ACHN (cell line): ENCODE measurements at places on chromosomes 1 and 21.
A peak's percentile ranks its signal among the peaks of the same experiment; 100 is the strongest.

DNA sequence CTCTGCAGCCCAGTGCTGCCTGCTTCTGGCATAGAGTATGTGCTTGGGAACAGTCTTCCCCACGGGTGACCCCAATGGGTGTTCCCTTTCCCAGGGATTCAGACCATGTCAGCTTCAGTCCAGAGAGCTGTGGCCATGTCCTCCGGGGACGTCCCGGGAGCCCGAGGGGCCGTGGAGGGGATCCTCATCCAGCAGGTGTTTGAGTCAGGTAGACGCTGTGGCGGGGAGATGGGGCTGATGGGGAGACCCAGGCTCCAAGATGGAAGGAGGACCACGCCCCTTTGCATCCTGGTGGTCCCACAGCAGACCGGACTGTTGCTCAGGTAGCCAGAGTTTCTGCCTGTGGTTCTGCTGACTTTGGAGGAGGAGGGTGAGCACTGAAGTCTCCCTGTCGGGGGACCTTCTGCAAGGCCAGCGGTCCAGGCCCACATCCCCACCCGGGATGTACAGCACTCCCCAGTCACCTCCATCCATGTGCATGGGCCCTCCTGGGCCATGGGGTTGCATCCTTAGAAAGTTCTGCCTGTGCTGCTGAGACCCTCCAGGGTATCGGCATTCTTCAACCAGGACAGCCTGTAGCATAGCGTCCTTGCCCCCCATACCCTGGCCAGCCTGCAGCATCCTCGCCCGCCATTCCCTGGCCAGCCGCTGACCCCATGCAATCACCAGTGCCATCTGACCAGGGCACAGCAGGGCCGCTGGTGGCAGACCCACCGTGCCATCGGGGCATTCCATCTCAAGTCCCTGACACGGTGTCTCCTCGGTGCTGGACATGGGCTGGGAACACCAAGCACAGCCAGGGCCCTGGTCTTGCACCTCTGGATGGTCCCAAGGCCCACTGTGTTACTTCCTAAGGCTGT lies 2.8 kb downstream of the AIRE start:
- DNase-seq = no peak

GRCh38 chr21:44896561-44897286 lies 23.2 kb upstream of the PTTG1IP start:
- no peak for DNase-seq

DNA sequence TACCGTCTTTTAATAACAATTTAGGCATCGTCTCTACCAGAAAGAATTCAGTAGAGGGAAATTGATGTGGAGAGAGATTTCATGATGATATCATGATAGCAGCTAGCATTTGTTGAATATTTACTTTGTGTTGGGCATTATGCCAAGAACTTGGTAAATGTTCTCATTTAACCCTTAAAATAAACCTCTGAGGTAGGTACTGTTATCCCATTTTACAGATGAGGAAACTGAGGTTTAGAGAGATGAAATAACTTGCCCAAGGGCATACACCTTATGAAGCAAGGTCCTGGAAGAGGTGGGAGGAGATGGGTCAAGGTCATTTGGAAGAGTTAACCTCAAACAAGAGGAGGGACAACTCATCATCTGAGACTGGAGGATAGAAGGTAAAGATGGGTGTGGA lies 34.8 kb downstream of the TSNAX start:
- DNase-seq = peak; percentile 19

- peak; percentile 9 for DNase-seq
Observed at GRCh38 chr1:235648407-235648907, 1.1 kb downstream of the GNG4 start.

DNA sequence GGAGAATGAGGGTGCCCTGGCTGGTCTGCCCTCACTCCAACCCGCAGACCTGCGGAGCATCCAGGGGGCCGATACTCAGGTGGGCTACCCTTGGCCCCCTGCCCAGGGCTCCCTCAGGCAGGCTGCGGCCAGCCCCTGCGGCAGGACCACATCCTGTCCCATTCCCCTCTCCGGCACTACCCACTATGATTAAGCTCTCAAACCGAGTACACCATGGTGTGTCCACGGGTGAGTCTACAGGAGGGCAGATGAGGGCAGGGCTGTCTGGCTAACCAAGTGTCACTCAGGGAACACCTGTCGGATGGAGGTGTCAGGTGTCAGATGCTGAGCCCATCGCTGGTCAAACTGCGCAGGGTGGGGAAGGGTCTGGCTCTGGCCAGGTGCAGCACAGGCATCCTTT lies 47.2 kb downstream of the SLC66A1 start:
- DNase-seq = no peak

GRCh38 chr1:21885236-21886037 lies 51.7 kb downstream of the HSPG2 start:
- DNase-seq = no peak

DNA sequence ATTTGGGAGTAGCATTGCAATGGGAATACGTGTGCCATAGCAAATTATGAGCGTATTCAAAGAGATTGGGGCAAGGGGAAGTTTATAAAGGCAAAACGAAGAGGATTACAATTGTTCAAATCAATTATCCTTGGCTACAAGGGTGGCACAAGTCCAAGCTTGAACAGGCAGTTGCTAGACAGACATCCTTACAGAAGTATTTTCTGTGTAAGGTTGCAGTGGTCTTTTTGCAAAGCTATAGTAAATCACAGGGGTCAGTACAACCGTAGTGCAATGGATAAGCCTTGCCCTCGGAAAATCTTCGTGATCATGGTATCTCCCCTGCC lies 37.4 kb upstream of the HAO2 start:
- DNase-seq = no peak

GRCh38 chr1:27455139-27455811 lies 34.7 kb downstream of the WASF2 start:
- DNase-seq = peak; percentile 36

DNA sequence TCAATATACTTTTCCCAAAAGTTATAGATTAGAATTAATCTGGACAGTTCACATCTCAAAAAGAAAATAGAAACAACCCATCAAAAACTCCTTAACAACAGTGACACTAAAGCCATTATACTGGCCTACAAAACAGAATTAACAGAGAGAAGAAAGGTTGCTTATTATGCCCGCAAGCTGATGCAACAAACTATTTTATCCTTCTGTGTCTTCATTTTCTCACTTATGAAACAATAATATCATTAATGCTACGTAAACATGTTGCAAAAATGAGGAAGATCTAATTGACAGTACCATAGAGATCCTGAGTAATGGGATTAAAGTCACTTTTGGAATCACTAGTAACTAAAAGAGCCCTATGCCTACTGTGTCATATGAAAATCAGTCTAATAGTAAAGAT lies 32.6 kb downstream of the LPGAT1 start:
- DNase-seq = no peak

GRCh38 chr1:179973198-179974110 lies 18.8 kb downstream of the CEP350 start:
- no peak for DNase-seq

DNA sequence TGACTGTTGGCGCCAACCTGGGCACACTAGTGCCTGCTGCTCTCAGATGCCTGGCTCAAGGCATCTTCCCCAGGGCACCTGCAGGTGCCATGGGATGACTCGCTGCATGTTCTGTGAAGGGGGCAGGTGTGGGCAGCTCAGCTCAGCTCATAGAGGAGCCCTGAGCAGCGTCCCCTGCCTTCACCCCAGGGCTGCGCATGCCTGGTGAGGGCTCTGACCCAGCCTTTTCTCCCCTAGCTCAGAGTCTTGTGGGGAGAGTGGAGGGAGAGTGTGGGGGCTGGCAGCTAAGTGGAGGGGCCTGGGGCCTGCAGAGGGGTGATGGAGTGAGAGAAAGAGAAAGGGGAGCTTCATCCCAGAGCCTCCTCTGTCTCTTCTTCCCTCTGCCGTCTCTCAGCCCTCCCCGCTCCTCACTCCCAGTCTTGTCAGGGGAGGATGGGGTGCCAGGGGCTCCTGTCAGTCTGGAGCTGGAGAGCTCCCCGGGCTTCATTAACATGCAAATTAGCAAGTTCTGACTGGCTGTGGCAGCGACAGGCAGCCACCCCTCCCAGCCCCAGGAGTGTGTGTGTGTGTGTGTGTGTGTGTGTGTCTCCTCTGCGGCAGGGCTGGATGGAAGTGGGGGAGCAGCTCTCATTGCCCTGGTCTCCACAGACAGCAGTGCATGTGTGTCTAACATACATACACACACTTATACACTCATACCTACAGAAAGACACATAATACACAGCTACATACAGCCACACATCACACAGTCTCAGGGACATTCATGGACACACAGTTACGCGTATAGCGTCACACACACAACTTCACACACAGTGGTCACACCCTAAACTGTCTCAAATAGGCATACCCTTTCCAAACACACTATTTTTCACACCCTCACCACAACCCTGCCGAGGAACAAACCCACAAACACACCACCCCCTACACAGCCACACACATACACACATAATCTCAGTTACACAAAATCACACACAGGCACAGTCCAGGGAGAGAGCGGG lies 34.0 kb downstream of the FOXO6 start:
- no peak for DNase-seq

- DNase-seq = no peak
Observed at GRCh38 chr1:107228704-107229371, 88.0 kb downstream of the NTNG1 start.

- DNase-seq = peak; percentile 80
Observed at GRCh38 chr1:172476218-172476811, 32.4 kb upstream of the PIGC start.

- no peak for DNase-seq
Observed at GRCh38 chr1:150420560-150421265, 56.8 kb downstream of the RPRD2 start.

DNA sequence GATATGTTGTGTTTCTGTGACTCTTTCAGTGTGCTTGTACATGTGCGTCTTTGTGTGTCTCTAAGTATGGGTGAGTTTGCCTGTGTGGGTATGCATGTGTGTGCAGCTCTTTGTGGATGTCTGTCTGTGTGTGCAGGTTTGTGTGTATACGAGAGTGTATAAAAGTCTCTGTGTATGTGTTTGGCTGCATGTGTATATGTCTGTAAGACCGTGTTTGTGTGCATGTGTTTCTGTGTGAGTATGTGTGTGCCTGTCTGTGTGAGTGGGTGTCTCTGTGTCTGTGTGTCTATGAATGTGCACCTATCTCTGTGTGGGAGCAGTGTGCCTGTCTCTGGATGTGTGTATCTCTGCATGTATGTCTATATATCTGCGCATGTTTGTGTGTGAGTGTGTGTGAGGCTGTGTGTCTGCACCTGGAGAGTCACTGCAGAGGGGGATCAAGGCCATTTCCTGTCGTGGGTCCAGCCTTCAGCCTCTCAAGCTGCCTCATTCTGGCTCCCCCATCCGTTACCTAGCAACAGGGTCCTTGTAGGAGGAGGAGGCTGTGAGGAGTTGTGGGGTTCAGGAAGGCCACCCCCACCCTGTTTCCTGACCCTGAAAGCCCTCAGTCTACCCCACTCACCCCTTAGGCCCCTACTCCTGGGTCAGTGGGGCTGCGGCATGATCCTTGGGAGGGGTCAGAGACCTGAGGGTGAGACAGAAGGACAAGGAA lies 10.4 kb downstream of the FGR start:
- DNase-seq = no peak

DNA sequence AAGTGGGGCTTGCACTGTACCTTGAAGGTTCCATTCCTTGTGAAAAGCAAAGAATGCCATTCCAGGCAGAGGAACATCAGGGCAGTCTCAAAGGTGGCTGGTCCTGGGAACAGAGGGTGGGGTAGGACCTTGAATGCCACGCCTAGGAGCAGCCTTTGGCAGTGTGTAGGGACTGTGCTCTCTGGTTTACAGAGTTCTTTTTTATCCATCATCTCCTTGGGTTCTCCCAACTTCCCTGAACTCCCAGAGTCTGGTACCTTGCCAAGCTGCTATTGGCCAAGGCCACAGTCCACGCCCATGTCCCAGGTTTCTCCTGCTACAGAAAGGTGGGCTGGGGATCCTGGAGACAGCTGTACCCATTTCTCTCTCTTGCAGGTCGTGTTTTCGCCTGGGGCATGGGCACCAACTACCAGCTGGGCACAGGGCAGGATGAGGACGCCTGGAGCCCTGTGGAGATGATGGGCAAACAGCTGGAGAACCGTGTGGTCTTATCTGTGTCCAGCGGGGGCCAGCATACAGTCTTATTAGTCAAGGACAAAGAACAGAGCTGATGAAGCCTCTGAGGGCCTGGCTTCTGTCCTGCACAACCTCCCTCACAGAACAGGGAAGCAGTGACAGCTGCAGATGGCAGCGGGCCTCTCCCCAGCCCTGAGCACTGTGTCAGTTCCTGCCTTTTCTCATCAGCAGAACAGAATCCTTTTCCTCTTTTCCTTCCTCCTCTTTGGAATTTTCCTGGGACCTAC lies 15.3 kb upstream of the TRNAU1AP start:
- DNase-seq = no peak

DNA sequence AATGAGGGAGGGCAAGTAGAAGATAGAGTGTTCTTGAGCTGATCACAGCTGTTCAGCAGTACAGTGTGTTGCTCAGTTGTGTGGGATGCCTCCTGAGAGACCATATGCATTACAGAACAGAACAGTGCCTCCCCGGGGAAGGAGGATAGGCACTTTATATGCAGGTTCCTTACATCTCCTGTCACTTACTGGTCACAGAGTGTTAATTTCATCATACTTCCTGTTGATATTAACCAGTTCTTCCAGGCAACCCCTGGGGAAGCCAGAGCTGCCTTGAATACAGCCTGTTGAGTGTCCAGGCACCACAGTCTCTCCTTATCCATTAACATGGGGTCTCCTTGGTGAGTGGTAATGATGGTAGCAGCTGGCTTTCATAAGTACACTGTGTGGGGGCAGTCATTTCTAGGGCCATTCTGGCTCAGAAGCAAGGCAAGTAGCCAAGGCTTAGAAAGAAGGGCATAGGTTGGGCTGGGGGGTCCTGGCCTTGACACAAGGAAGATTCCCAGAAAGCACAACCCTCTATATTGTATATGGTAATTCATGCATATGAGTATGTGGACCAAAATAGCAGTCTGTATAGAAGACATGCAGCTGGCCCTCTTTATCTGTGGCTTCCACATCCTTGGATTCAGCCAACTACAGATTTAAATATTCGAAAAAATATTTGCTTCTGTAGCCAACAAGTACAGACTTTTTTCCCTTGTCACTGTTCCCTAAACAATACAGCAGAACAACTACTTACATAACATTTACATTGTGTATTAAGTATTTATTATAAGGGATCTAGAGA lies 142.4 kb downstream of the ZP4 start:
- DNase-seq = no peak

- peak; percentile 94 for DNase-seq
Observed at GRCh38 chr1:232538224-232538942, 91.5 kb downstream of the SIPA1L2 start.

GRCh38 chr1:194723067-194723466 lies 1536.7 kb upstream of the B3GALT2 start:
- no peak for DNase-seq

GRCh38 chr21:32309906-32310460 lies 11.3 kb downstream of the MRAP start:
- DNase-seq = no peak

GRCh38 chr1:205451202-205451601 lies 4.6 kb downstream of the BLACAT1 start:
- DNase-seq = no peak

DNA sequence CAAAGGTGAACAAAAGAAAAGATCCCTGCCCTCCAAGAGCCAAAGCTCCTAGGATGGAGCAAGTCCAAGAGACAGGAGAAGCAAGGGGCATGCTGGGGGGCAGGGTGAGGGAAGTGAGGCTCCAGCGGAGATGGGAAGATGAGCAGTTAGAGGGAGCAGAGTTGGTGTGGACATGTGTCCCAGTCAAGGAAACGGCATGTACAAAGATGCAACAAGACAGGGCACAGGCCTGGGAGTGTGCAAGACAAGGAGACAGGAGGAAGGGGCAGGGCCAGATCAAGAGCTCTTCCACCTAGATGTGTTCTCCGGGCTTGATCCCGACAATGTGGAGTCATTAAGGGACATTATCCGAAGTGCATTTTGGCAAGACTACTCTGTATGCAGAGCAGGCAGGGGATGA lies 82.1 kb downstream of the CAPZB start:
- no peak for DNase-seq
